ENCODE measurements at places on chromosomes 13 and 19.

GRCh38 chr19:18651300-18651699 is 14.5 kb downstream of the KLHL26 start:
- DNase-seq: no peak

GRCh38 chr13:51943721-51944120 is 67.5 kb downstream of the ATP7B start:
- no peak for DNase-seq

GRCh38 chr19:4981681-4981958 is 12.7 kb downstream of the KDM4B start:
- DNase-seq: no peak

DNA sequence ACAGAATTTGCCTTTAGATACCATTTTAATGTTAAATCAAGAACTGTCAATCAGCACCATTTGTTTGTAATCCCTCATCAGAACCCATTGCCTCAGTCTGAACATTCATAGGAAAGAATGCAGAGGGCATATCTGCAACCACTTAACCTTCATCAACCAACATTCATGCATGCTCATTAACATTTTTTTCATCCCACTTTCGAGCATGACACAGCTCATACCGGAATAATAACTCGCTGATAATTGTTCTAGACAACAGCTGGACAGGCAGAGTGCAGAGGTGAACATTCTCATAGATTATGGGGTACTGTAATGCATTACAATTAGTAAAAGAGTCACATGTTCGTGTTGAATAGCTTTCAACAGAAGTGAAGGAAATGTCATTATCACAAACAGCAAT is 216.8 kb downstream of the DIAPH3 start:
- DNase-seq: no peak

GRCh38 chr13:111129465-111130115 is 14.5 kb downstream of the ARHGEF7 start:
- no peak for DNase-seq

GRCh38 chr19:12748489-12748888 is 3.1 kb upstream of the BEST2 start:
- DNase-seq: no peak

DNA sequence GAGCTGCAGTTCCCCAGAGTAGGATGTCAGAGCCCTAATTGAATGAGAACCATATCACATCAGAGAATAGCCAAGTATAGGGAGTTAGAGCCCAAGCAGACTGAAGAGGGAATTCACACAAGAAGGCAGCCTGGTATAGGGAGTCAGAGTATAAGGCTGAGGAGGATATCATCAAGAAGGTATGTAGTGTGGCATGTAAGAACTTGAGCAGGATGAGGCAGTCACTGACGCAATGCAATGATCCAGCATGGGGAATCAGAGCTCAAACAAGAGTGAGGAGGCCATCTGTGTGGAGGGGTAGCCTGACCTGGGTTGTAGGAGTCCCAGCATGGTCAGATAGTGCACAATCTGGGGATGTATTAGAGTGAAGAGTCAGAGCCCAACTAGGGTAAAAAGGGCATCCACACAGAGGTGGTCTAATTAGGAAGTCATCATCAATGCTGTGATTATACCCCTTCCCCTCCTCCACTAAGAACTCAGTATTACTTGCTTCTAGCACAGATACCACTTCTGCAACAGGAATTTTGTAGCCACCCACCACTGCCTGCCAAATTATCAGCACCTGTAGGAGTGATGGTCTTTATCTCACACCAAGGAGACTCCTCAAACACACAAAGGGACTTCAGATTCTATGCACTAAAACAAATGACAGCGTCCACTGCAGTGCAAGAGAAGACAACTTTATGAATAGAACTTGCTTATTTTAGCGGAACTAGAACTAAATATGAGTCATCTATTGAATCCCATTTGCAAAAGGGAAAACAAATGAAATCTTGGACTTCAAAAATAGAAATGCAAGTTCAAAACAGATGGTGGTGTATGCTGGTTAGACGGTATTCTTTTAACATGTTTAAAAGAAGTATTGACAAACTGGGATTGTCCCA is 107.2 kb downstream of the FNDC3A start:
- DNase-seq: no peak

DNA sequence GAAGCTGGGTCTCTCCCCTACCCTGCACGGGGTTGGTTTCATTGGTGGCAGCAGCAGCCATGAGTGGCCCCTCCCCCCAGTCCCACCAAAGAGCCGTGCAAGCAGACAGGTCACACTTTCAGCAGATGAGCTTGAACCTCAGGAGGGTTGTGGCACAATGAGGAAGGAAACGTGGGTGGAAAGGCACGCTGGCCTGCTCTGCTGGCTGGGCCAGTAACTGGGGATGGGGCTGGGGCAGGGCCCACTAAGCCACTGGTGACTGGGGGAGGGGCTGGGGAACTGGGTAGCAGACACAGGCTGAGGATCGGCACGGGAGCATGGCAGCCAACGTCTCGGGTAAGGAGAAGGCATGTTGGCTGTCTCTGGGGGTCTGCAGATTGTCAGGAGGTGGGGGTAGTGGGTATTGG is at the start of gene P2RY11:
Gene P2RY11, plus strand, starts transcription at position 289 of the 407 bp plus-strand sequence. Its CDS starts 29 bp downstream, at position 318.
- no peak for DNase-seq

GRCh38 chr13:109180905-109181425 is 551.6 kb downstream of the MYO16 start:
- no peak for DNase-seq

- DNase-seq: no peak
Measured at GRCh38 chr19:19109601-19110000, 28.7 kb downstream of the TMEM161A start.

DNA sequence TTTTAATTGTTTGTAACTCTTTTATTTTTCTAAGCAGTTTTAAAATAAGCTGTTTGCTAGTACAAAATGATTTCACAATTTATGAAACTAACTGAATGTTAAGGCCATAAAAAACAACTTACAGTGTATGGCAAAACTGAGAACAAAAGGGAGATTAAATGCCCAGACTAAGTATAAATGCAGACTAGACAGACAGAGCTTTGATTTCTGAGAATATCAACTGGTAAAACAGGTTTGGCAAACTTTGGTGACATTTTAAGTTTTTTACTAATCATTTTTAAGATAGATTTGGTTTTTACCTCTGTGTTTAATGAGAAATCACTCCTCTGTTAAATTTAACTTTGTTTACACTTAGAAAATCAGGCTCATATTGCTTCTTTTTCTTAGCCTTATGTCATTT is 127.5 kb upstream of the KLF5 start:
- DNase-seq: no peak

- DNase-seq: no peak
Measured at GRCh38 chr13:36763126-36763722, 55.8 kb upstream of the RFXAP start.

DNA sequence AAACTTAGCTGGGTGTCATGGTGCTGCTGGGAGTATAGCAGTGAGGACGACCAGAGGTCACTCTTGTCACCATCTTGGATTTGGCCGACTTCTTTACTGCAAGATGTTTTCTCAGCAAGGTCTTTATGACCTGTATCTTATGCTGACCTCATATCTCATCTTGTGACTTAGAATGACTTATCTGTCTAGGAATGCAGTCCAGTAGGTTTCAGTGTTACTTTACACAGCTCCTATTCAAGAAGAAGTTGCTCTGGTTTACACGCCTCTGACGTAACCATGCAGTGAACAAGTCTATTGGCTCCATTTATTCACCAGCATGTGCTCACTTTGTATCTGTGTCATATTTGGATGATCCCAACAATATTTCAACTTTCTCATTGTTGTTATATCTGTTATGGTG is 26.7 kb downstream of the ZNF850 start:
- no peak for DNase-seq

DNA sequence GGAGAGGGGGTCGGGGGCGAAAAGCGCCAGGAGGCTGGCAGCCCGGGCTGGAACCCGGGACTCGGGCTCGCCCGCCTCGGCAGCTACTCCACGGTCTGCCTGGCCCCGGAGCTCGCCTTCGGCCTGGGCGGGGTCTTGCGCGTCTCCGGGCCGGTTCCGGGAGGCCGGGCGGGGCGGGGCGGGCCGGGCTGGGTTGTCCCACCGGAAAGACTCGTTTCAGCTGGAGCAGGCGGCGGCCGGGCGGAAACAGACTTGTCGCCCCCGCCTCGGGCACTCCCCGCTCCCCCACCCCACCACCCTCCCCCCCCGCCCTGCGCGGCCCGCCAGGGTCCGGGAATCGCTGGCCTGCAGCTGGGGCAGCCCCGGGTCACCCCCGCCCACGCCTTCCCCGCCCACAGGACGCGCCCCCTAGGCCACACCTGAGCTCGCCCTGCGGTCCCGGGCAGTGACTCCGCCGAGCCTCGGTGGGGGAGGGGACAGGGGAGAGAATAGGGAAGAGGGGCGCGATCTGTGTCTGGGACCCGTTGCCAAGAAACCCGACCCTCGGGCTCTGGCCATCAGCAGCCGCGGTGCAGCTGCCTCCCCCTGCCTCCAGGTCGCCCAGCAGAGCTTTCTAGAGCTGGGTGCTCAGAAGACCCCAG is 109.4 kb downstream of the KCTD15 start:
- DNase-seq: no peak

GRCh38 chr13:40662866-40663265 is 3.6 kb downstream of the FOXO1 start:
- DNase-seq: no peak

GRCh38 chr13:37960427-37960826 is 90.9 kb upstream of the TRPC4 start:
- DNase-seq: no peak

DNA sequence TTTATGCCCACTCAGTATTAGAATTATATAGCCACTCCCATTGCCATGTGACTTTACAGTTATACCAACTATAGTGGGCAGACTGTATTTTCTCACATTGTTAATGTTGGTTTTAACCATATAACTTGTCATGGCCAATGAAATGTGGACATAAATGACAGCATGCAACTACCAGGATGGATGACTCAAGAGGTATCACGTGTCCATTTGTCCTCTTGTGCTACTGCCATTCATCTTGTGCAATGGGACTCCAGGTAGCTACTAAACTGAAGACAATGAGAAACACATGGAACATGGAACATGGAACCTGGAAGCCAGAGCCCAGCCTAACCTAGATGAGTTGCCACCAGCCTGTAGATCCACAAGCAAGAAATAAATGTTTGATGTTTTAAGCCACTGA is 242.7 kb upstream of the IPO5 start:
- DNase-seq: no peak

DNA sequence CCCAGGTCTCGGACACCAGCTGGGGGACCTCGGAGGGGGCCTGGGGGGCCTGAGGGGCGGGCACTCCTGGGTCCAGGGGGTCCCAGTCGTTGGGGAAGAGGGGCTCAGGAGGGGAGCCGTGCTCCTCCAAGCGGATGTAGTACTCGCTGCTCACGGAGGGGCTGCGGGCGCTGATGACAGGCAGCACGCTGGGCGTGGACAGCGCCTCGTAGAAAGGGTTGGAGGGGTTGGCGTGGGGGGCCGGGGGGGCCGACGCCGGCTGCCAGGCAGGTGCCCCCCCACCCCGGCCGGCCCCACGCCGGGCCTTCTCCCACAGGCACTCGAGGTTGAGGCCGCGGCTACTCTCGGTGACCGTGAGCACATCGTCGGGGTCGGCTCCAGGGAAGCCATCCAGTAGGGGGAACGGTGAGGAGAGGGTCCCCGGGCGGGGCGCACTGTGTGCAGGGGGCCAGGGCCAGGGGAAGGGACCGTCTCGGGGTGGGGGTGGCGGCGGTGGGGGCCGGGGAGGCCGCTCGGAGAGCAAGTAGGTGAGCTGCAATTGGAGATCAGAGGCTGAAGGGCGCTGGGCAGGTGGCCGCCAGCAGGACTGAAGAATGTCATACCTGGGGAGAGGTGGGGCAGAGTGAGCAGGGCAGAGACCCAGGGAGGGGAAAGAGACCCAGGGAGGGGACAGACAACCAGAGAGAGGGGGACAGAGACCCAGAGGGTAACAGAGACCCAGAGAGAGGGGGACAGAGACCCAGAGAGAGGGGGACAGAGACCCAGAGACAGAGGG is 12.1 kb downstream of the LMTK3 start:
- DNase-seq: no peak

DNA sequence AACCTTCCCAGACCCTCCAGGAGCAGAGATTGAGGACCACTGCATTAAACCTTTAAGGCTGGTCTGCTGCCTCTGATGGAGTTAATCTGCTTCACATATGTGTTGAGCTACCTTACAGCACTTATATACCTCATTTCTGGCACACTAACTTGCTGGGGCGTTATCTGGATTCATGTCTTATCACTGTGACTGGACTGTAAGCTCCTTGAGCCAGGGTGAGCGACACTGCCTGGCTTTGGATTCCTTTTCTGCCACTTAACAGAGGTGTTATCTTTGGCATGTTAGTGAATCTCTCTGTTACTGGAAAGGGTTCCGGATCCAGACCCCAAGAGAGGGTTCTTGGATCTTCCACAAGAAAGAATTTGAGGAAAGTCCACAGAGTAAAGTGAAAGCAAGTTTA is 69.8 kb upstream of the RGCC start:
- DNase-seq: no peak

GRCh38 chr19:49665036-49665350 is 664 bp downstream of the IRF3 start:
- no peak for DNase-seq

DNA sequence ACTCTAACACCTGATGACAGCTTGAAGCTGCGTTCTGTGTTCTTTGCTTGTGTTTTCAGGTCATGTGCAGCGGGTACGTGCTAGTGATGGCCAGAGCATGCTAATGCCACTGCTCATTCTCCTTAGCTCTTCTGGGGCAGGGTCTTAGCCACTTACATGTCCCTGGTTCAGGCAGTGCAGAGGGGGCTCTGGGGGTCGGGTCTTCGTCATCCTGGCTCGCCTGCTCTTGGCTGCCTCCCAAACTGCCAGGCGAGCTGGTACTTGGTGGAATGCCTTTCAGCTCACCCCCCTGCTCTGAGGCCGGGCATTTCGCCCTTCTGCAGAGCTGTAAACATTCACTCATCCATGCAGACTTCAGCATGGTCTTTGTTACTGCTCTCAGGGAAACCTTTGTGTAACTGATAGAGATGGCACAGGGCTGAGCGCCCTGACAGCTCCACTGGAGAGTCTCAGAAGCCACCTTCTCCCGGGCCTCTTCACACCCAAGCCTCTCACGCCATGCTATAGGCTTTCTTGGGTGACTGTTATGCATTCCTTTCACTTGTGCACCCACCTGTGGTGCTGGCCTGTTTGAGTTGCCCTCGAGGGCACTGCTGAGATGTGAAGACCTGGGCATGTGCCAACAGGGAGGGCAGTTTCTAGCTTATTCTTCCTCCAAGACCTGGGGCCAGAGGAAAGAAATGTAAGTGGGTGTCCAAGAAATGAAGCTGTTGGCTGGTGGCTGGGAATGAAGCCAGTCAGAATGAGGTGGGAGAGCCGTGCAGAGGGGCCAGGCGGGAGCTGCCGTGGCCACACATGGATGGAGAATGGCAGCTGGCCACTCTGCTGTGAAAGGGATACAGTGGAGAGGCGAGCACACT is 24.4 kb downstream of the FAM124A start:
- DNase-seq: no peak
